AG04449 (cell line): ENCODE measurements at places on chromosomes 2 and 18.

GRCh38 chr2:29459445-29460179, 344.4 kb downstream of the CLIP4 start:
- peak; percentile 56 for DNase-seq

GRCh38 chr18:8504880-8505435, 104.3 kb upstream of the RAB12 start:
- no peak for DNase-seq

GRCh38 chr2:84850471-84850870, 30.4 kb downstream of the TRABD2A start:
- DNase-seq, result no peak

GRCh38 chr18:68500556-68500955, 214.4 kb downstream of the TMX3 start:
- no peak for DNase-seq

- no peak for DNase-seq
These were observed 1.0 kb downstream of the UBR3 start for GRCh38 chr2:169828141-169828811.

GRCh38 chr2:205767617-205768016, 85.3 kb downstream of the NRP2 start:
- no peak for DNase-seq

GRCh38 chr2:102048465-102048864, 56.7 kb downstream of the IL1R2 start:
- no peak for DNase-seq

- DNase-seq, result no peak
These were observed 7.7 kb upstream of the STK39 start for GRCh38 chr2:168255103-168255502.

DNA sequence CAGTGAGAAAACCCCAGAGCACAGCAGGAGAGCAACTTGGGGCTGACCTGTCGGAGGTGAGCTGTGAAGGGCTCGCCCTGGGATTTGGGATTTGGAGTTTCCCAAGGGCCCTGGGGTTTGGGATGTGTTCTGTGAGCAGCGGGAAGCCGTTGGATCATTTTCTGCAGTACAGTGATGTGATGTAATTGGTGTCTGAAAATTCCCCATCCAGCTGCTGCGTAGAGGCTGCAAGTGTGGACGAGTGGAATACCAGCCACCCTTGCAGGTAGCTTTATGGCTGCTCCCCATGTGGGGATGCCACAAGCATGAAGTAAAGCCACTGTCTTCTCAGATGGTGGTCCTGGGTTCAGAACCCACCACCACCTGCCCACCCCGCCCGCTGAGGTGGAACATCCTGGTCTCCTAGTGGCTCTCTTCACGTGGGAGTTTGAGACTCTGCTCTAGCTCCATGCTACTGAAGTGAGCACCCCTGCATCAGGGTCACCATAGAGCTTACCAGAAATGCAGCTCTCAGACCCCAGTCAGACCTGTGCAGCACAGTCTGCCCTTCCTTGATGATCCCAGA, 15.0 kb downstream of the IMPA2 start:
- no peak for DNase-seq

- no peak for DNase-seq
These were observed 77.9 kb downstream of the OSBPL1A start for GRCh38 chr18:24319757-24320156.

GRCh38 chr2:218226903-218227302, 9.9 kb downstream of the ARPC2 start:
- no peak for DNase-seq

- no peak for DNase-seq
These were observed 178.3 kb upstream of the SERPINE2 start for GRCh38 chr2:224217233-224217961.

GRCh38 chr2:190879474-190880377, 895 bp upstream of the GLS start:
- no peak for DNase-seq

DNA sequence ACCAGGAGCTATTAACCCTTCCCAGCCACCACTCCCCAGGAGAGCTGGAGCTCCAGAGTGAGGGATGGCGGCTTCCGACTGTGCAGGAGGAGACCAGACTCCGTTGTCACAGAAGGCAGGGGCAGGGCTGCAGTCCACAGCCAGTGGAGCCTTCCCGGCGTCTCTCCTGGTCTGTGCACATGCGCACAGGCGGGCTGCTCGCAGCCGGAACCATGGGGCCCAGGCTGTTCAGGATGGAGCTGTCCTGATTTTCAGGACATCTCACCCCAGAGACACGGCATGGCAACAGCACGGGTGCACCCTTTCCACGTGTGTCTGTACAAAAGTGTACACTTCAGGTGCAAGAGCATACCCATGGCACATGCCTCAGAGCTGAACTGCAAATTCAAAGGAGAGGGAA, 28.9 kb downstream of the EIPR1 start:
- no peak for DNase-seq

DNA sequence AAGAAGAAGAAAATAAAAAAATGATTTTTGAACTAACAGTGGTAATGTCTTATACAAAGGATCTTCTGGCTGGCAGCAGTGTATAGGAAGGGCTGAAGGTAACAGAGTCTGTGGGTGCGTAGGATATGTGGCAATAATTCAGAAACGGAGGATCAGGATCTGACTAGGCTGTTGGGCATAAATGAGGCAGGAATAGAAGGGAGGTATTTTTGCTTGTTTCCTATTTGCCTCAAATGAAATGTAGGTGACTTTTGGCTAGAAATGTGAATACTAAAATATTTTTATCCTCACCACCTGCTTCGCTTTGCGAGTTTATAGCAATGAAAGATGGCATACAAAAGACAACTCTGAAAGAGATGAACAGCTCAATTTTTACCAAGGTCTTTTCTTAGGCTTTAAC, 1086.1 kb upstream of the CELF4 start:
- DNase-seq, result no peak

DNA sequence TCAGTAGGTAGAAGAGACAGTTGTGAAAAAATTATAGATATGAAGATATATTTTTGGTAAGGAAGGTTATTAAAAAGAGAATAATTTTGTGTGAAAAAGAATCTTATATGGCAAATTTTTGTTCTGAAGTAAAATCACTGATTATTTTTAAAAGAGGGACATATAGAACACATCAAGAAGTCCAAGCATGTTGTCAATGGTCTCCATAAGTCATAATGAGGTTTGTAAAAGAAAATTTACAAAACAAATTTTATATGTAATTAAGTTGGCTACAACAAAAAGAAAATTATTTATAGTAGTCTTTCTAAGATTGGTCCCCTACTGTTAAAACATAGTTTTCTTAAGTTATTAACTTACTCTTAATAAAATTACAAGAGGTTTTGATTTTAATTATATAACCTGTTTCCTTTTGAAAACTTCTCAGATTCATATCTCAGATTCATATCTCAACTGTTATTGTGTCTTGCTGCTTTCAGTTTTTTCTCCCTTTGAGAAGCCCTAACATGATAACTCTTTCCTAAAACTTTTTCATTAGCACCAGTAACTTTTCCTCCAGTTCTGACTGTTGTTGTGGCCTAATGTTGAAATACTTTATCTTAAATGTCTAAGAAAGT, 81.2 kb downstream of the SH3YL1 start:
- DNase-seq, result no peak

GRCh38 chr2:47088371-47089082, 66.6 kb downstream of the STPG4 start:
- DNase-seq, result no peak

GRCh38 chr18:52572036-52573000, 232.3 kb downstream of the DCC start:
- DNase-seq, result no peak

- DNase-seq, result no peak
These were observed 315.2 kb downstream of the TDRD15 start for GRCh38 chr2:21438949-21439348.

GRCh38 chr2:195656161-195656858, 716 bp upstream of the SLC39A10 start:
- no peak for DNase-seq

- no peak for DNase-seq
These were observed 48.7 kb upstream of the NEDD4L start for GRCh38 chr18:57995331-57995730.

DNA sequence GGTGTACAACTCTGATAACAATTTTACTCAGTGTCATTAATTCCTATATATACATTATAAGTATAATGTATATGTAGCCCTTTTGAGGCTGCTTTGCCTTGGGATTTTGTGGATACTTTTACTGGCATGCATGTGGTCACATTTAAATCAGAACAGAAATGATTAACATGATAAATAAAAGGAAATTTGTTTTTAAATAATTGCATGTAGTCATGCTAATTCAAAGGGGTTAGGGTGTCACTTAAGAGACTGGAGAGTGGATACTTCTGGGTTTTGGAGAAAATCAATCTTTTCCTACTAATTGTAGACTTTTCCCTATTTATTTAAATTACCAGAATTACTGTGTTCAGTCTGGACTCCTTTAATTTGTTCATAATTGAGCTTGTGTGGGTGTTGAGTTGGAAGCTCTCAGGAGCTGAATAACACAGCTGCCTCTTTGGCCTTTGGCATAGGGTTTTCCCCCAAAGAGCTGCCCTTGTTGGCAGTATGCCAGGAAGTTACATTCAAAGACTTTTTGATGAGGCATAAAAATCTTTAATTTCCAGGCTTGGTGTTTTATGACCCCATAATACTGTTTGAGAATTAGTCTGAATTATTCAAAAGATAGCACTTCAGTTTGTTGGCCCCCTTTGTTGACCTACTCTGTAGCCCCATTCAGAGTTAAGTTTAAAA, 484.7 kb upstream of the NRP2 start:
- no peak for DNase-seq

DNA sequence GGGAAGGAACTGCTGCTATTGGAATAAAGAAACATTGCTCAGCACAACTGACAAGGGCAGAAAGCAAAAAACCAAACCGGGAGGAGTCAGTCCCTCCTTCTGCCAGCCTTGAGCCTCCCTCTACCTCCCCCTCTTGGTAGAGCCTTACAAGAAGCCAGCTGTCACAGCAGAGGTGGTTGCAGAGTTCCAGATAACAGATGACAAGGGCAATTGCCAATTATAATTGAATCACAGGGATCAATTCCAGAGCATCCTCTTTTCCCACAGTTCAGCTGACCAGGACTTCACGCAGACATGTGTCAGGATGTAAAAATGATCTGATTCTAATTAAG, 548.2 kb upstream of the LRRTM1 start:
- DNase-seq, result no peak

- DNase-seq, result peak; percentile 90
These were observed 153.6 kb downstream of the MTCL1 start for GRCh38 chr18:8858888-8859511.

DNA sequence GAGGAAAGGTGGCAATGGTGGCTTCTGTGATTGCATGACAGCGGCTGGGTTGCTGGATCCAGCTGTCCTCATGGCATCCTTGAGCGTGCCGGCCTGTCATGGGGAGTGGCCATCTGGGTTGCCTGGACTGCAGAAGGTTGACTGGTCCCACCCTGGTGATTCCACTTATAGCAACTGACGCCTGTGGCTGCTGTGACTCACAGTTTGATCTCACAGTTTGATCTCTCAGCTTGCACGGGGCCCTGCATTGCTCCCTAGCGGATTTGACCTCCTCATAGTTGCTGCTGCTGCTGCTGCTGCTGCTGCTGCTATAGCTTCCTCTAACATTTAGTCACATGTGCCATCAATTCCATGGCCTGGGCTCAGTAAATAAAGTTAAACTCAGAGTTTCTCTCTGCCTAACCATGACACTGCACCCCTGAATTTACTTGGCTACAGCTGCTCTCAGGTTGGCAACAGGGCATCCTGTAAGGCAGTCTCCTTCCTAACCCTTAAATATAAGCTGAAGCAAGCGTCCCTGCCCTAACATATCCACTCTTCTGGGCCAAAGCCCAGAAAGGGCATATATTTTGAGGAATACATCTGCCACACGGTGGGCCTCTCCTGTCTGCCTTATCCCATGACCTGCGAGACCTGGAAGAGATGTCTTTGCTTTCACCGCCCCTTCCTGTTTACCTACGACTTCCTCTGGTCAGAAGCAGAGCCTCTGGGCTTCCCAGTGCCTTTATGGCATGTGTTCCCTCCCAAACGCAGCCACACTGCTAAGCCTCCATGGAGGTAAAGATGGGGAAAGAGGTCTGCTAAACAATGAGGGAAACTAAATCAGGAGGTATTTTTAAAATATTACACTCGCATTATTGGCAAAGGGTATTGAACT, 37.8 kb upstream of the CCDC150 start:
- peak; percentile 92 for DNase-seq

DNA sequence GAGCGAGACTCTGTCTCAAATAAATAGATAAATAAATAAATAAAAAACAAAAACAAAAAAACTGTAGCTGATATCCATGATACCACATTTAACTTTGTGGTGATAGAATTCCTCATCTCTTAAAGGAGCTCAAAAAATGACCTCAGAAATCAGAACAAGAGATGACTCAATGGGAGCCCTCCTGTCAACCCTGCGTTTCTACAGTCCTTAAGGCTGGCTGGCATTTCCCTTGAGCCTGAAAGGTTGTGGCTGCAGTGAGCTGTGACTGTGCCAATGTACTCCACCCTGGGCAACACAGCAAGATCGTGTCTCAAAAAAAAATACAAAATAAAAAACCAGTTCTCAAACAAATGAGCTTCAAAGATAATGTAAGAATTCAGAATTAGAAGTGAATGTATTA, 40.4 kb downstream of the CHST9 start:
- no peak for DNase-seq

GRCh38 chr18:78610179-78610578, 369.4 kb upstream of the SALL3 start:
- no peak for DNase-seq

GRCh38 chr18:63878343-63878742, 9.2 kb upstream of the SERPINB2 start:
- DNase-seq, result no peak

DNA sequence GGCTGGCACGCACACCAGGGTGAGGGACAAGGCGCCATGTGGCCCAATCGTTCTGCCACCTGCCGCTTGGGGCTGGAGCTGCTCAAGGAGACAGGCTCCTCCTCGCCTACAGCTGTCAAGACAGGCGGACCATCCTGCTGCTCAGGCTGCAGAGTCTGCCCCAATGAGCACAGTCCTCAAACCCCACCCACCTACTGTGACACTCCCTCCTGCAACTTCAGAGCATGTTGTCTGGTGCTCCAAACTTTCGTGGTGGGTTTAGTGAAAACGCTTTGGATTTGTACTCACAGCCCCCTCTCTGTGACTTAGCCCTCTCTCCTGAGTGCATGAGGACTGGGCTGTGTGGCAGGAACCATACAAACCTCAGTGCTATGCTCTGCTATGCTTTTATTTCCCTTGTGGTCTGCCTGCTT, 23.2 kb upstream of the SLC35F6 start:
- no peak for DNase-seq

DNA sequence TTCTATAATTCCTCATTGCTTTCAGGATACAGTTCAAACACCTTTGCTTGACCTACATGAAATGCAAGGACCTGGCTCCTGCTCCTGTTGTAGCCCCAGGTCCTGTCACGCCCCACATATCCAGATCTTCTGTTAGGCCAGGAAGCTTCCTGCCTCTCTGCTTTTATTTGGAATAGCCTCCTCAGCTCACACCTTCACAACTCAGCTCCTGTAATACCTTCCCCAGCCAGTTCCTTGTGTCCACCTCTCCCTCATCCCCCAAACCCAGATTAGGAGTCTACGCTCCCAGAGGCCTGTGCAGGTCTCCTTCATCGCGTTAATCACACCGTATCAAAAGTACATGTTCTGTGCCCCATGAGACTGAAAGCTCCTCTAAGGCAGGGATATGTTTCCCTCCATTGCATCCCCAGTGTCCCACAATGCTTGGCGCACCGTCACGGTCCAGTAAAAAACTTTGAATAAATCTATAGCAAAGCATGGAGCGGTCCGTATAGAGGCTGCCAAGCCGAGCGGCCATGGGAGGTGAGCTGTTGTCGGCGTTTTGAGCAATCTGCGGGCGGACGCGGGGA, 371 bp downstream of the MDH1B start:
- DNase-seq, result no peak

- peak; percentile 26 for DNase-seq
These were observed 151.1 kb upstream of the MSH6 start for GRCh38 chr2:47631792-47632398.

GRCh38 chr2:79621252-79621651, 108.4 kb downstream of the CTNNA2 start:
- DNase-seq, result no peak
